ENCODE measurements at places on chromosomes 1 and 21.

DNA sequence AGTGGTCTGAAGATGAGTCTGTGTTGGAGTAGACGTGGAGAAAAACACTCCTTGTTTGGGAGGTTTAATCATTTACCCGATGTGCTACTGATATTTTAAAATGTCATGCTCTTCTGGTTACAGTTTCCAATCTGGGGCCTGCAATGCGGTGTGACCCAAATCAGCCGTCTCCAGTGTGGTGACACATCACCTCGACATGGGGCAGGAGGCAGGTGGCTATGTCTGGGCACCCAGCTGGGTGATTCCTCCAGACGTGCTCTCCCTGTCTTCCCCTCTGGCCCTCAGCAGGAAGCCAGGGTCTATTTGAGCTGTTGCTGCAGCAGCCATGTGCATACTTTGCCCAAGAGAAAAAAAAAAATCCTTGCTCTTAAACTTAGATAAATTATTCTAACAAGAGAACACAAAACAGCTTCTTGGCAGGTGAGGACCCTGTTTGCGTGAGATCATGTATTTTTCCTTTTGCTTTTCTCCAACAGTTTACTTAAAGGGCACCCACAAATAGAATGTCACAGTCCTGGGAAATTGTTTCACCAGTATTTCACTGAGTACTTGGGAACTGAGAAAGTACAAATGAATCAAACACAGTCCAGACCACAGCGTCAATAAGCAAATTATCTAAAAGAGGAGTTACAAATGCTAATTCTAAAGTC lies 38.9 kb upstream of the MAP10 start:
- DNase-seq: no peak

DNA sequence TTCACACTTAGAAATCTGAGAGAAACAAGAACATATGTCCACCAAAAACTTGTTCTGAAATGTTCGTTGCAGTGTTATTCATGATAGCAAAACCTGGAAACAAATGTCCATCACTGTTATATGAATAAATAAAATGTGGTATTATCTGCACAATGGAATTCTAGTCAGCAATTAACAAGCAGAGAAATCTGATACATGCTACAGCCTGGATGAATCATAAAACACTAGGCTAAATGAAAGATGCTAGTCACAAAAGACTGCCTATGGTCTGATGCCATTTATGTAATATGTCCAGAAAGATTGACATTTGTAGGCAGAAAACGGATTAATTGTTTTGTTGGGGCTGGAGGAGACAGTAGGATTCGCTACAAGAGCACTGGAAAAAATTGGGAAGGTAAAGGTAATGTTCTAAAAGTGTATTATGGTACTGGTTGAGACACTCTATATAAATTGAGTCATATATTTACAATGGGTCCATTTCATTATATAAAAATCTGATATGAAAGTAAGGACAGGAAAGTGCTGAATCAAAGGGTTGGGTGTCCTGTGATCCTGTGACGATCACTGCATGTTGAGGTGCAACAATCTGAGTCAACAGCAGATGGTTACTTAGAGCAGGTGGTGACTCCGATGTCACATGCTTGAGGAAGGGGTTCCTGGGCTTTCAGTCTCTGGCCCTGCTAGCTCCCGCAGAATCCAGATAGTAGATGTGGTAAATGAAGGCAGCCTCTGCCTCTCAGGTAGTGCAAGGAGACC lies 102.1 kb upstream of the NBPF4 start:
- no peak for DNase-seq

DNA sequence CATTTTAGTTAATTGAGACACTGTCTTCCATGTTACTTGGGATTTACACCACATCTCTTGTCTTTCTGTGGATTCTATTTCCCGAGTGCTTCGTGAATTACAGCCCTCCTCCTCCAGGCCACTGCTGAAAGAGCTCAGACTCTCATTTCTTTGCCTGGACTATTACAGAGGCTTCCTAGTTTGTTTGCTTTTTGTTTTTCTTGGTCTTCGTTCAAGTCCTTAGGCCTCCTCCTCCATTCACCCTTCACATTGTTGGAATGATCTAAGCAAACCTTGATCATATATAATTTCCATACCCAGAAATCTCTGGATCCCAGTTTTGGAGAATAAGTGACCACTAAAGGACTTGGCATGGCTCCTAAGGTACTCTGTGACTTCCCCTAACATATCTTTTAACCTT lies 94.1 kb downstream of the CNIH3 start:
- DNase-seq: no peak

- DNase-seq: no peak
These were observed 27.3 kb upstream of the GOLT1A start for GRCh38 chr1:204241050-204241449.

- DNase-seq: no peak
These were observed 125.2 kb downstream of the PCBP3 start for GRCh38 chr21:45768740-45769048.

DNA sequence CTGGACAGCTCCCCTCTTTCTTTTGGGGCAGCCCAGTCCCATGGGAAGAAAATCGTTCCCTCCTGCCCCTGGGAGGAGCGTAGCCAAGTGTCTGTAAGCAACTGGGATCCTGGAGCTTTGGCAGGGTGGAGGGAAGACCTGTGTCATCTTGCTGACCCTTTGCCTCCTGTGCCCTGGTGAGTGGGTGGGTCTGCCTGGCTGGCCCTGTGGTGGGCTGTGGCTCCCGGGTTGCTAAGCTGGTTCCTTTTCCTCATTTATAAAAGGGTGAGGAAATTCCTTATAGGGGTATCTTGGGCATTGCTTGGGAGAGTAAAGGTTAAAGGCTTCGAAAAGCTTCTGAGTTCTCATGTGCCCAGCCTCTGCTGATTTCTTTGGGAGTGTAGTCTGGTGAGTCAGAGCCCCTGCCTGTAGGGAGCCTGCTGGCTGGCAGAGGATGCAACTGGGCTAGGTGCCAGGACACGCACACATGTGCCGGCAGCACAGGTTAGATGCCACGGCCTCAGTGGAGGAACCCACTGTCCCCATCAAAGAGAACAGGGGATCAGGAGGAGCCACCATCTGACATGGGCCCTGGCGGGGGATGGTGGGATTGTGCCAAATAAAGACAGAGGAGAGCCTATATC lies 85.2 kb downstream of the ARHGEF10L start:
- no peak for DNase-seq

- DNase-seq: no peak
These were observed 5.6 kb upstream of the ARF1 start for GRCh38 chr1:228076796-228077430.

- DNase-seq: no peak
These were observed 133.7 kb downstream of the RUNX1 start for GRCh38 chr21:34915364-34915841.

DNA sequence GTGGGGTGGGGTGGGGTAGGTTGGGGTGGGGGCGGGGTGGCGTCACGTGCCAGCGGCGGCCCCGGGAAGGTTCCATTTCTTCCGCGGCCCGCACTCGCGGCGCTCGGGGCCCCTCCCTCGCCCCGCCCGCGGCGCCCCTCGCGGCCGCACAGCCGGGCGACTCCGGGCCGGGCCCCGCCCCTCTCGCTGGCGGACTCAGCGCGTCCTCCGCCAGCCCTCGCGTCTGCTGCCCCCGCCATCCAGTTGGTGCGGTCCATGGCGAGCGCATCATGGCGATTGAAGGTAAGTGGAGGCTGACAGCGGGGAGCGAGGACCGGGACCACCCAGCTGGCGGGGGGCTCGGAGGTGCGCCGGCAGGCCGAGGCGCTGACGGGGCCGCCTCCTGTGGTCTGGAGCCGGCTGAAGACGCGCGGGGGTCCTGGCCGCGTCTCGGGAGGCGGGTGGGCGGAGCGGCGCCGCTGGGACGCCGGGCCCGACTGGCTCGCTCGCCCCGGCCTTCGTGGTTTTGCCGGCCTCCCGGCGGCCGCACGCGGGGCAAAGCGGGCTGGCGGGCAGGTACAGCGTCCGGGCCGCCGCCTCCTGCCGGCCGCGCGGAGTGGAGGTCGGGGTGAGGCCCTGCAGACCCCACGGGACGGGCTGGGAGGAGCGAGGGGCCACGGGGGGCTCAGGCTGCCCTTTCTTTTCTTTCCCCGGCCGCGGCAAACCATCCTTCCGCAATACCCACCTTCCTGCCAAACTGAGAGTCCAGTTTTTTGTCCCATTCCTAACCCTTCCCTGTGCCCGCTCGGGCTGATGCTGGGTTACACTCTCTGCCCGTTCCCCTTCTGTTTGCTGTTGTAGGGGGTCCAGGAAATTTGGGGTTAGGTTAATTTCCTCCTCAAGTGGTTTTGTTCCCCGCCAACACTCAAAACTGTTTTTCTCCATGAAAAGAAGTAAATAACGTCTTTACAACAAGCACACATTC lies at the start of gene SYT14:
Gene SYT14, plus strand, starts transcription at position 222 of the 964 bp plus-strand sequence. Its CDS starts 48 bp downstream, at position 270.
- no peak for DNase-seq

DNA sequence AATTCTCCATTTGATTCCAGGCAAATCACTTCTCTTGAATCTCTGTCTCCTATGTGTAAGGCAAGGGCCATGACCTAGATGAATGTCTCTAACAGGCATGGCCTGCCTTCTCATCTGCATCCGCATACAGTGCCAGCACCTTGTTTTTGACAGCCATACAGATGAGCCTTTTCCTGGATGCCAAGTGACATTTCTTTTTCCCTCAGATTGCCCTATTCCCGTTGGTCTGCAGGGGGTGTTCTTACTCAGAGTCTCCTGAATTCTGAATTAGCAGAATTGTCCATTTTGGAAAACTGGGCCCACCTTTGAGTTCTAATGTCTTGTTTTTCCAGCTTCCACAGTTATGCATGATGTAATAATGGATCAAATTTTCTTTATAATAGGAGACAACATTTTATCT lies 88.0 kb upstream of the ADAR start:
- DNase-seq: no peak

- no peak for DNase-seq
These were observed 896.3 kb downstream of the TTLL7 start for GRCh38 chr1:83102630-83103071.

DNA sequence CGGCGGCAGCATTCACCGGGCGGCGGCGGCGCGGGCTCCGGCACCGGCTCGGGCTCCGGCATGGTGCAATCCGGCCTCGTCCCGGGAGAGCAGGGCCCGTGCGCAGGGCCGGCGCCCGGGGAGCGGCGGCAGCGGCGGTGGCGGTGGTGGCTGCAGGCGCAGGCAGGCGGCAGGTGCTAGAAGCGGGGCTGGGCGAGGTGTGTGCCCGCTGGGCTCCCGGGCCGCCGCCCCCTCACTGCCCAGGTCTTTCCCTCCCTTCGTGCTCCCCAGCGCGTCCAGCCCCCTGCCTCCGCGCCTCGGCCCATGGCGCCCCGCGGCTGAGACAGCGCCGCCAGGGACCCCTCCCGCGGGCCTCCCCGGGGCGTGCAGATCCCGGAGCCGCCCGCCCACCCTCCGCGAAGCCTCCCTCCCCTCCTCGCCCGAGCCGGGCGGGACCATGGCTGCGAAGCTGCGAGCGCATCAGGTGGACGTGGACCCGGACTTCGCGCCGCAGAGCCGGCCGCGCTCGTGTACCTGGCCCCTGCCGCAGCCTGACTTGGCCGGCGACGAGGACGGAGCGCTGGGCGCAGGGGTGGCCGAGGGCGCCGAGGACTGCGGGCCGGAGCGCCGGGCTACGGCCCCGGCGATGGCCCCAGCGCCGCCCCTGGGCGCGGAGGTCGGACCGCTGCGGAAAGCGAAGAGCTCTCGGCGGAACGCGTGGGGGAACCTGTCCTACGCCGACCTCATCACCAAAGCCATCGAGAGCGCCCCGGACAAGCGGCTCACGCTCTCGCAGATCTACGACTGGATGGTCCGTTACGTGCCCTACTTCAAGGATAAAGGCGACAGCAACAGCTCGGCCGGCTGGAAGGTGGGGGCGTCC lies 492 bp downstream of the FOXO6 start:
- no peak for DNase-seq

DNA sequence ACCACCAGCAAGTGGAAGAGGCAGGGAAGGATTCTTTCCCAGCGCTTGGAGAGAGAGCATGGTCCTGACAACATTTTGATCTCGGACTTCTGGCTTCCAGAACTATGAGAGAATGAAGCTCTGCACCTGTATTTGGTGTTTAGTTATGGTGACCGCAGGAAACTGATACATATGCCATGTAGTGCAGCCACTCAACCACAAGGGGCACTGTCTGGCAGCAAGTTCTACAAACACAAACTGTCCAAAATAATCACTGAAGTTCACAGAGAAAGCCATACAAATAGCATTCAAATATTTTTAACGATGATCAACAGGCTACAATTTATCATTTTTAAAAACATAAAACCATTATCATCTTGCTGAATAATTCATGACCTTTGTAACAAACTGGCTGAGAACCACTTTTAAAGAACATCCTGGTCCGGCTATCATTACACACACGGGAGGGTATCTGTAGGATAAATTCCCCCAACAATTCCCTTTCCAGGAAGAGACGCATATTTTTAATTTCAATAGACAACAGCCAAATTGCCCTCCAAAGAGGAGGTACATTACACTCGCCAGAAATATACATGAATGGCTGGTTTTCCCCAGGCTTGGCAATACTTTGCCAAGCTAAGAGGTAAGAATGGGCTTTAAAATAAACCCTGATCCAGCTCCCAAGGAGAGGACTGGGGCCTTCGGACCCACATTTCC lies 9.2 kb upstream of the CBR3 start:
- DNase-seq: no peak

- DNase-seq: no peak
These were observed 286.3 kb upstream of the SGIP1 start for GRCh38 chr1:66247415-66248208.

GRCh38 chr1:162709870-162710269 lies 77.6 kb downstream of the DDR2 start:
- DNase-seq: no peak

Measured in AG09309 (cell line).